ENCODE measurements at places on chromosomes 12 and 14.

GRCh38 chr12:104721039-104721405 is 237.1 kb downstream of the SLC41A2 start:
- DNase-seq, result no peak

DNA sequence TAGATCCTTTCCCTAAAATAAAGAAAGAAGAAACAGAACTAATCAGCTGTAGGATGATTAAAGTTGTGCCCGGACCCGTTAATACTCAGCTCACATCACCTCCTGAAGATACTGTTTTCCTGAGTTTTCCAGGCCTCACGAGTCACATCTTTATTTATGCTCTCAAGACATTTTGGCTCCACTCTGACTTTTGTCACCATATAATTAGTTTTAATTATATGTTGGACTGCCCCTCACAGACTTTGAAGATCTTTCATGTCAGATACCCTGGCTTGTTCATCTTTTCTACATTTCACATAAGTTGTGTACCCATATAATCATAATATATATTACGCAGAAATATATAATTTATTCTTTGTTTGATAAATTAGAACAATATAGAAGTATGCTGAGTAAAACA is 87.4 kb downstream of the HCAR2 start:
- no peak for DNase-seq

GRCh38 chr12:46898152-46898931 is 72.5 kb upstream of the SLC38A4 start:
- no peak for DNase-seq

DNA sequence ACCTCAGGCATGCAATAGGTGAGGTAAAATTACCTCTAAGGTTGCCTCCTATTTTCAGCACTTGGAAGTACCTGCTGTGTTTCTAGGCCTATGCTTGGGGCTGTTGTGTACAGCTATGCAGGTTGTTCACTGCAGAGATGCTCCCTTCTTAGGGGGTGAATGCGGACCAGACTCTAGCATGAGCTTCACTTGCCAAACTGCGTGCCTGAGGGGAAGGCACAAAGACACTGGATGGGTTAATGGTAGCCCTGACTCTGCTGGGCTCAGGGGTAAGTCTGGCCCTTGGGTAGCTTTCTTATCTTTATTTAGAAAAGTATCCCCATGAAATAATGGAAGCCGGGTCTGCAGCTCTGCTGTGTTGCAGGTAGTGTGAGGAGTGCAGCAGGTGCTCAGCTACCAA is 35.7 kb downstream of the B4GALNT3 start:
- no peak for DNase-seq

GRCh38 chr12:32558903-32559302 is 120.2 kb upstream of the DNM1L start:
- DNase-seq, result no peak

DNA sequence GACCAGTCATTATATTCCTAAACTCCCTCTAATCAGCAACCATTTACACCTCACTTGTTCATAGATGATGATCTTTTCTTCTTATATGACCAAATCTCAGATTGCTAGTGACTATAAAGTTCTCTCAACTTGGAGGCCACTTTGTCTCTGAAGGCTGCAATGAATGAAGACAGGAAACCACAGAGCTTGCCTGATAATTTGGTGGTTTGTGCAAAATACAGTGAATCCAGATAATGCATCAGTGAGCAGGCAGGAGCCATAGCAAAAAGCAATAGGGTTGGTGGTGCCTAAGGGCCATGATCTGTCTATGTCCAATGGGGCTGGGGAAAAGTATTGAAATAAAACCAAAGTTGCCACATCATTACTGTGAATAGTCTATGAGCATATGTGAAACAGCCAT is 123.8 kb upstream of the LRFN5 start:
- DNase-seq, result no peak

DNA sequence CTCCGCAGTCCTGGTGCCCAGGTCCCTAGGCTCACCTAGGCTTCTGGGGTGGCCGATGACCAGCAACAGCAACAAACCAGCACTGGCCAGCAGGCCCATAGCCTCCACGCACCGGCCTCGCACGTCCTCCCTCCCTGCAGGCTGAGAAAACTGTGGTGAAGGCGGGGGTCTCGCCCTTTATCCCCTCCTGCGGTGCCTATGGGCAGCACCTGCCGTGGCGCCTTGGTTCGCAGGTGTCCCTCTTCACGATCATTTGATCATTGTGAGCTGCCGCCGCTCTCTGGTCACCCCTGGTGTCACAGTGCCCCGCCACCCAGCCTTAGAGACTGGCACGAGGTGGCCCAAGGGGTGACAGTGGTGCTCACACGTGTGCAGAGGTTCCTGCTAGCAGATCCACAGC is at the start of gene OVCH1:
Gene OVCH1 (minus strand): TSS at position 99 of the 400 bp plus-strand sequence. CDS start 0 bp downstream, at position 99.
- no peak for DNase-seq

DNA sequence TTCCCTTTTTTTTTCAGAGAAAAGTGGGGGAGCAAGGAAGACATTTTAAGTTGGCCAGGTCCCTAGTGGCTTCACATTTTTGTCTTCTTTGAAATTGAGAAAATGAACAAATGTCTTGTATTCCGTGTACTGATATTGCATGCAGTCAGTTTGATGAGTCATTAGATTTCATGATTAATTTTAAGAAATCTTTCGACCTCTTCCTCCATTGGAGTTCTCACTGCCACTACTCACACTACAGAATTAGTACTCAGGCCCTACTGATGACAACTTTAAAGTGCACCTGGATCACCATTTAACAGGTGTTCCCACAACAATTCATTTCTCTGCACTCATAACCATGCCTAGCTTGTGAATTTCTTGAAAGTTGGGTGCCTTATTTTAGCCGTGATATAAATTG is 50.5 kb downstream of the SAMD4A start:
- DNase-seq, result no peak

GRCh38 chr12:89212339-89212771 is 139.9 kb downstream of the DUSP6 start:
- DNase-seq, result no peak

DNA sequence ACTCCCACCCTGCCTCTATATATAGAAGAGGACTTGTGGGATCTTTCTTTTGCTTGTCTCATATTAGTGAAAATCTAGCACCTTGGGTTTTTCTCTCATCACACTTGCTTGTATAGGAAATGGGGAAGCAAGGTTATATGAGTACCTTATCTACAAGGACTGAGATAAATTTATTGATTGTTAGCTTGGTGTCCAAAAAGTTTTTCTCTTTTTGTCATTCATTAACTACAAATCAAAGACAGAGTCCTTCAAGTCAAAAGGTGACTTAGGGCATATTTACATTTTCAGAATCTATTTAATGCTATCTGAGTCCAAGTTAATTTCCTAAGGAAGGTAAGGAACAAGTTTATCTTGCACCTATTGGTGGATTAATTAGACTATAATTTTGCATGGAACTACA is 92.7 kb downstream of the SNAPC1 start:
- DNase-seq, result no peak

GRCh38 chr14:33676135-33676566 is 274.7 kb downstream of the EGLN3 start:
- DNase-seq, result no peak

- DNase-seq, result no peak
Observed at GRCh38 chr14:93953263-93953662, 23.1 kb downstream of the ASB2 start.

GRCh38 chr14:99976021-99976420 is 89.2 kb upstream of the EVL start:
- no peak for DNase-seq
